ENCODE measurements at places on chromosomes 11 and 22.

DNA sequence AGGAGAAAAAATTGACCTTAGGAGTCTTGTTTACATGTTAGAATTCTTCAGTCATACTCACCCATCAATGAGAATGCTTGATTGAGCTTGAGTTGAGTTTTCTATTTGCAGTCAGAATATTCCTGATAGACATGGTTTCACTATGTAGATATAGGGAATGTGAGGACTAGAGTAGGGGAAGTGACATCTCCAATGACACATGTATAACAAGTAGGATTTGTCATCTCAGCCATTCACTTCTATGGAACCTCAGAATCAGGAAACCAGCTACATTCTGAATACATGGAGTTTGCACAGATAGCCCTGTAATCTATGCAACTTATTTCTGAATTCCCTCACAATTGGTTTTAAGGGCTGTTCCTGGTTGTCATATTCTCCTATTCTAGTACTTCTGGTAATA is 20.1 kb upstream of the OR9Q1 start:
- DNase-seq: no peak

GRCh38 chr11:59918480-59918879 is 19.8 kb upstream of the OOSP1 start:
- no peak for DNase-seq

GRCh38 chr11:94325681-94326080 is 21.3 kb downstream of the IZUMO1R start:
- DNase-seq: no peak

DNA sequence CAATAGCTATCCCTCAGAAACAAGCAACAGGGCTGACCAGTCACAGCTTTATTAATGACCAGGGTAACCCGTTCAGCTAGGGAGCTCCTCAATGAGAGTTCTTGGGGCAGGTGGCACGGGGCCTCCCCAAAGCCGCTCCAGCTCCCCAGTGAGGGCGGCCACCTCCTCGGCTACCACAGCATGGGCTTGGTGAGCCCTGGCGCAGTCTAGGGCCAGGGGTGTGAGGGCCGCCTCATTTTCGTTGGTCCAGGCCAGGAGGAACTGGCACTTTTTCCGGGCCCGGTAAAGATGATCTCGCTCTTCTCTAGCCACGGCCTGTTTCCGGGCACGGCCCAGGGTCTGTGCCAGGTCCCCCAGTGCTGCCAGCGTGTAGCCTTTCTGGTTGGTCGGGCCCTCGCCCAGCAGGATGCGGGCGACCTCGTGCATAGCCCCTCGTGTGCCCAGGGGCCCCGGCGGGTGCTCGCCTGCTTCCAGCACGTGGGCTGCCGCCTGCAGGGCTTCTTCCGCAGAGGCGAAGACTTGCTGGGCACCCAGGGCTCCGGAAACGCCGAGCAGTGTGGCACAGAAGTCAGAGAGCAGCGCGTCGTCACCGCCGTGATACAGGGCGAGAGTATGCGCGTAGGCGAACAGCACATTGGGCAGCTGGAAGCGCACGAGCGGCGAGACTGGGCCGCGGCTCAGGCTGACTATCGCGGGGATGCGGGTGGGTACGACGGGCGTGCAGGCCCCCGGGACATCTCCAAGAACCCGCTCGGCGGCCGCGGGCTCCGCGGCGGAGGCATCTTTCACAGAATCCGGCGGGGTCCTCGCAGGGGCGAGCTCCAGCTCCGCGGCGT is 913 bp downstream of the ZNHIT2 start:
- no peak for DNase-seq

GRCh38 chr11:132862137-132862536 is 670.2 kb downstream of the OPCML start:
- DNase-seq: no peak

DNA sequence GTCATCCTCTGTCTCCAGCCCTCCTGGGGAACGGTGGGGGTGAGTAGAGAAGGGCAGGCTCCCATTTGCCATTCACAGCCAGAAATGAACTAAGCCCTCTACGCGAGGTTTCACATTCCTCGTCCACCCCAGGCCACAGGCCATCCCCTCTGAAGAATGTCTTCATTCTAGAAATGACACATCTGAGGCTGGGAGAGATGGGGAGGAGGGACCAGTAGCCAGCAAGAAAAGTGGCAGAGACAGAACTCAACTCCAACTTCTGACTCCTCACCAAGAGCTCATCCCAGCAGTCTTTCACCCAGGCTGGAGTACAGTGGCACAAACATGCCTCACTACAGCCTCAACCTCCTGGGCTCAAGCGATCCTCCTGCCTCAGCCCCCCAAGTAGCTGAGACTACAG is 3.4 kb downstream of the CTSF start:
- DNase-seq: no peak

DNA sequence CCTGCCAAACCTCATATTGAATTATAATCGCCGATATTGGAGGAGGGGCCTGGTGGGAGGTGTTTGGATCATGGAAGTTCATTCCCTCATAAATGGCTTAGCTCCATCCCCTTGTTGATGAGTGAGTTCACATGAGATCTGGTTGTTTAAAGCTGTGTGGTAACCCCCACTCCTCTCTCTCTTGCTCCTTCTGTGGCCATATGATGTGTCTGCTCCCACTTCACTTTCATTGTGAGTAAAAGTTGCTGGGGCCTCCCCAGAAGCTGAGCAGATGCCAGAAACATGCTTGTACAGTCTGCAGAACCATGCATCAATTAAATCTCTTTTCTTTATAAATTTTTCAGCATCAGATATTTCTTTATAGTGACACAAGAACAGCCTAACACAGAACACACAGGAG is 929.0 kb upstream of the FAT3 start:
- no peak for DNase-seq

DNA sequence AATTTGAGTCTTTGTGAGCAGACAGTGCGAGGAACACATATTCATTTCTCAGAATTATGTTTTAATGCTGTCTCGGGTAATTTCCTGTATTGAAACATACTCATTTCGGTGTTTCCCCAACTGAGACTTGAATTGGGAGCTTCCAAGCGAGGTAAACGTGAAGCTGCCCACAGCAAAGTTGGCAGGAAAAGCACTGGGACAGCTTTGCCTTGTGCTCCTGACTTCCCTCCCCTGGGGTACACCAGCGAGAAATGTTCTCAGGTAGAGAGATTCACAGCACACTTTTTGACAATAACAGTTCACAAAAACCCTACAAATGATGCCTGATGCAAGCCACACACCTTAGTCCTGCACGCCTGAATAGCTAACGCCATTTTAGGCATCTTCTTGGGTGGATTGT is 3.1 kb downstream of the HTR3B start:
- DNase-seq: no peak

- no peak for DNase-seq
Measured at GRCh38 chr11:79043726-79044125, 397.1 kb downstream of the TENM4 start.

- no peak for DNase-seq
Measured at GRCh38 chr22:27377501-27378295, 423.9 kb downstream of the MN1 start.

DNA sequence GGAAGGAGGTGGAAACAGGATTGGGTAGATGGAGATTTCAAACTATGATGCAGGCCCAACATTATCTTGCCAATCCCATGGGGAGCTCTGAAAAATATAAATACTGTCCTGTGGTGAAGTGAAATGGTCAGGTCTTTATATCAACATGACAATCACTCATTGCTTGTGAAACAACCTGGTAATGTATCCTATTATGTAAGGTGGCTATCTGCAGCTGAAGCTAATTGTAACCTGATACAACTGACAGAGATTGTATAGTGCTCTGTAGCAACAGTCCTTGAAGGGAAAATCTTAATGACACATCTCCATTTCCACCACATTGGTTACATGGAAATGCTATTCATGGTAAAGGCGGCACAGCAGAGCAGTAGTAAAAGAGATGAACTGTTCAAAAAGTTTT is 20.7 kb upstream of the CHORDC1 start:
- DNase-seq: no peak

GRCh38 chr11:4022669-4023068 is 71.9 kb upstream of the RRM1 start:
- no peak for DNase-seq

- DNase-seq: no peak
Measured at GRCh38 chr11:121109916-121110586, 9.0 kb downstream of the TECTA start.

DNA sequence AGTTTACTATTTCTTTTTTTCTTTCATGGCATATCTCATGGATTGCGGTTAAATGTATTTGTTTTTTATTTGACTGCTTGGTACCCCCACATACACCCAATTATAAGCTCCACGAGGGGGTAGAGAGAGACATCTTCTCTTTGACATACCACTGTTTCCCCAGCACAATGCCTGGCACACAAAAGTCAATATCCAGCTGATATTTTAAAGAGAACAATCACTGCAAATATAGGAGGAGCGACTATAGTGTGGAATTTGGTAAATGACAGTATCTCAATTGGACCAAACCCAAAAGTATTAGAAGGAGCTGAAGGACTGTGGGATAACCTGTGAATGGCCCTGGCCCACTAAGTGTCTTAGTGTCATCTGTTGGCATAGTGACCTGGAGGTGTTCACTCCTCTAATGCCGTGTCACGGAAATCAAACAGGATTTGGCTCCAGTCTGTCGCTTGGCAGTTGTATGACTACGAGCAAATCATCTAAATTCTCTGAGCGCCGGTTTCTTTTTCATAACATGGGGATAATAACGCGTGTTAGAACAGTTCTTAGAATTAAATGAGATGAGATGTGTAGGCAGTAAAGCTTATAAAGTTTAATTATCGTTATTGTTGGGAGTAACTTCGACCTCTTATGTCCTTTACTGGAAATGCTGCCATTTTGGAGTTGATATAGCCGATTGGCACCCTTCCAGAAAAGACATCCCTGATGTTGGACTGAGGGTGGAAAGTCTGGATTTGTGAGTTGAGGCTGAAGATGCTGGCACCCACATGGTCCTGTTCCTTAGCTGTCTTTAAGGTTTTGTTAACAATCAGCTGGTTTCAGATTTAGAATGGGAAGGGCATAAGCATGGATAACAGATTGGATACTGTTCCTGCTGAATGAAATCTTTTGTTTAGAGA is 144.5 kb downstream of the DBX1 start:
- DNase-seq: no peak

- DNase-seq: no peak
Measured at GRCh38 chr22:27808451-27809225, 7.1 kb upstream of the MN1 start.

- no peak for DNase-seq
Measured at GRCh38 chr11:69035150-69035945, 13.4 kb upstream of the TPCN2 start.

GRCh38 chr11:45659031-45659817 is 6.2 kb downstream of the CHST1 start:
- no peak for DNase-seq

DNA sequence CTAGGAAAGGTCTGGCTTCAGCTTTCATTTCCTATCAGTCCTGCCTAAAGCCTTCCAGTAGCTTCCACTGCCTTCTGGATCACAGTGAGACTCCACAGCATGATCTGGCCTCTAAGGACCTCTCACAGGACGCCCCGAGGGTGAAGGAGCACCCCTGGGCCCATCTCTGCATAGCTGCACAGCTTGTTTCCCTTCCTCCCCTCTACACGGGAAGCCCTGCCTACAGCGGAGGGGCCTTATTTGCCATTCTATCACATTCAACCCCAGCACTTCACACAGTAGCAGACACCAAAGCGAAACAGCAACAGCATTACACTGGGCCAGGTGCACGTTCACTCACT is 162.3 kb upstream of the GRK3 start:
- no peak for DNase-seq

GRCh38 chr11:118618991-118619375 is 11.6 kb downstream of the PHLDB1 start:
- no peak for DNase-seq

GRCh38 chr11:119786431-119787073 is 57.6 kb upstream of the NECTIN1 start:
- DNase-seq: no peak

DNA sequence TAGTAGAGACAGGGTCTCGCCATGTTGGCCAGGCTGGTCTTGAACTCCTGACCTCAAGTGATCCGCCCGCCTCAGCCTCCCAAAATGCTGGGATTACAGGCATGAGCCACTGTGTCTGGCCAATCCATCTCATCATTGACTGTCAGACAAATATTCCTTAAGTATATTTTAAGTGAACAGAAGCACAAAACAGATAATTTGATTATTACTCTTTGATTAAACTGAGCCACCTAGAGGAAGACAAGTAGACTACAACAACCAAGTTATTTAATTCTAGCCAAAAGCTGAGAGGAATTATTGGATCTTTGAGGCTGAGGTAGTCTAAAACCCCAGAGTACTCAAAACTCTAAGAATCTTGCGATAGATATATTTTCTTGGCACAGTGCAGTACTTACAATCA is 1.2 kb downstream of the ACRV1 start:
- no peak for DNase-seq

- DNase-seq: no peak
Measured at GRCh38 chr11:100689141-100689540, 2.1 kb downstream of the ARHGAP42 start.

GRCh38 chr11:77073328-77074001 is 6.7 kb downstream of the CAPN5 start:
- no peak for DNase-seq

DNA sequence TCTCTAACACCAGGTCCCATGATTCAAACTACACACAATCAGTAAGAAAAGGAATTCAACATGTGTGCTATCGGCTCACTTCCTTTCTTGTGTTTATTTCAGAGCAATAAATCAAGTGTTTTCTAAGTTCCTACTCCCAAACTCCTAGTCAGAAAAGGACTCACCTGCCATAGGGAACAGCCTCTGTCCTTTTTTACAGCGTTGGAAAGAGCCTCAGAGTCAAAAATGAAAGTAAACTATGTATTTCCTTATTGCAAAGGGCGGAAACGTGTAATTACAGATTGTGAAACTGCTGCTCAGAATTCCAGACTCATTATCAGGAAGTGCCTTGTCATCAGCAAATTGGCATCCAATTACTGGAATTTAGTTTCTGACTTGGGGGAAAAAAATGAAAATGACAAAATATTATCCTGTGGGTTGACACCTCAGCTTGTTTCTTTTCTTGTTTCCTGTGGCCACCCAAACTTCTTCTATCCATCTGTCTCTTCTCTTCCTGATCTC is at the start of gene CASP4:
Gene CASP4 (minus strand): TSS at position 220 of the 501 bp plus-strand sequence. CDS start 49 bp downstream, at position 171.
- no peak for DNase-seq

GRCh38 chr22:43740587-43741270 is 71.4 kb downstream of the EFCAB6 start:
- no peak for DNase-seq

- DNase-seq: no peak
Measured at GRCh38 chr11:64178203-64178602, 7.8 kb upstream of the STIP1 start.

DNA sequence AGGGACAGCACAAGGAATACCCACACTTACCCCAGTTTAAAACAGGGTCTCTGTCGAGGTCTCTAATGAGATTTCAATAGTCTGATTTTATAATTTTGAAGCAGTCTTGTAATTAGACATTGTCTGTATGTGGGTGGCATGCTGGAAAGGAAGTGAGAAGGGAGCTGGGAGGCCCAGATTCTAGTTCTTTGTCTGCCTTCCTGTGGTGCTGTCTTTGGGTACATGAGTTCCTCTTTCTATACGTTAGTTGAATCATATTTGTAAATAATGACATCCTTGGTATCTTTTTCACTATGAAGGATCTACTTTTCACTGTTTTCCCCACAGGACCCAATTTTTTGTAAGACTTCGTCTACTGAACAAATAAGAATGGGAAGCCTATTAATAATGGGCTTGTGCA is 42.0 kb upstream of the TENM4 start:
- no peak for DNase-seq

GRCh38 chr22:37260901-37261336 is 16.9 kb upstream of the RAC2 start:
- DNase-seq: no peak

All from activated CD8-positive, alpha-beta memory T cell treated with anti-CD3 and anti-CD28 coated beads for 4 hours (primary cell).